ENCODE measurements at places on chromosomes 2 and 18. TPM values are rescaled to one million over a fixed set of nuclear protein-coding genes. Genes with fewer than 3 reads are reported as not detected.
A peak's percentile ranks its signal among the peaks of the same experiment; 100 is the strongest.

DNA sequence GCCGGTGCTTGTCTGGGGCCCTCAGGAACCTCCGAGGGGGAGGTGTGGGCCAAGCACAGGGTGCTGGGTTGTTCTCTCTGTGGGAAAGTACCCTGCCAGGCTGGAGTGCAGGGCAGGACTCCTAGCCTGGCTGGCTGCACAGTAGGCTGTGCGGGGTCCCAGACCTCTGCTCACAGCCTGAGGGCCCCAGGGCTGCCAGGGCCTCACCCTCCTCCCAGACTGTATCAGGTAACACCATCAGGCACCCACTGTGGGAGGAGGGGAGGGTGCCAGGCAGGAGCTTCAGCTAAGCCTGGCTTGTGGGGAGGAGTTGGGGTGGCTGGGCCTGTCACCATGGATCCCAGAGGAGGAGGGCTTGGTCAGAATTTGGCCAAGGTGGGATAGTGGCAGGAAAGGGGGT lies 211.9 kb upstream of the SMAD2 start:
- no peak for DNase-seq

GRCh38 chr2:233756429-233757081 lies 3.5 kb upstream of the UGT1A1 start:
- DNase-seq, result no peak

DNA sequence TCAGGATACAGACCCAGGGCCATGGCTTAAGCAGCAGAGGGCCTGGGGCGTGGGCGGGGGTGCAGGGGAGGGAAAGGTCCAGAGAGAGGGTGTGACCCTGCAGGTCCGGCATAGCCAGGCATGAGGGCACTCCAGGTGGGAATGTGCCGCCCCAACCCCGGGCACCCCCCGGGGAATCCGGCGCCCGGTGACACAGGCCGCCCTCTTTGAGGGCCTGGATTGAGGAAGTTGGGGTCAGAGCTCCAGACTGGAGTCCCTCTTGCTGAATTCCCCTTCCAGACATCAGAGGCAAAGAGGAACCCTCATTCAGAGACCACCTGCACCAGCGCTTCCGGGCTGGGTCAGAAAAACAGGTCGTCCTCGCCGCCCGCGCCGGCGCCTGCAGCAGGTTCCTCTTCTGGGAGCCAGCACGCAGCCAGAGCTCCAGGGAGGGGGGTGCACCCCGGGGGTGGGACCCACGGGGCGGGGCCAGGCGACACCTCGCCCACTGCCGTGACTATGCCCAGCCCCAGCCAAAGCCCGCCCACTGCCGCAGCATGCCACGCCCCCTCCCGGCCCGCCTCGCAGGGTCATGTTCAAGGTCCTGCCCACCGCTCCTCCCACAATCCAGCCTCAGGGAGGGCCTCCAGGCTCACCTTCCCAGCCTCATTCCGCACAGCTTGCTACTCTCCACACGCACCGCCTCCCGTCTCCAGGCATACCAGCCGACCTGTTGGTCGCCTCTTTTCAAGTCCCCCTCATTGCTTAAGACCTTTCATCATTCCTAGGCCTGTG lies 98.3 kb upstream of the ID2 start:
- DNase-seq, result peak; percentile 88

GRCh38 chr2:143503280-143503679 lies 374.1 kb downstream of the ARHGAP15 start:
- no peak for DNase-seq

- no peak for DNase-seq
These were observed 423.8 kb upstream of the MEX3C start for GRCh38 chr18:51621113-51621863.

DNA sequence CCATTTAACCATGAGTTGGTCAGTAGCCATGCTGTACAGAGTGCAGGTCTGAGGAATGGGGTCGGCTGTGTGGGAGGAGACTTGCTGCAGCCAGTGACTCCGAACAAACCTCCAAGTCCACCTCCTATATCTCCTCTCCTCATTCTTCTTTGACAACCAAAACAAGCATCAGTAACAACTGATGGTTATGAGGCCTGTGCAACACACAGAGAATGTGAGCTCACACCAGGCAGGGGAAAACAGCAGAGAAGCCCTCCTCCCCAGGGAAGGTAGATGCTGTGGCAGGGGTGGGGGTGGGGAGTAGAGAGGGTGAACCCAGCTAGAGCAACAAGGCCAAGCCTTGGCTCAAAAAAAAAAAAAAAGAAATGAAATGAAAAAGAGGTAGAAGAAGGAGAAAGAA lies 12.3 kb upstream of the CNGA3 start:
- DNase-seq, result no peak

DNA sequence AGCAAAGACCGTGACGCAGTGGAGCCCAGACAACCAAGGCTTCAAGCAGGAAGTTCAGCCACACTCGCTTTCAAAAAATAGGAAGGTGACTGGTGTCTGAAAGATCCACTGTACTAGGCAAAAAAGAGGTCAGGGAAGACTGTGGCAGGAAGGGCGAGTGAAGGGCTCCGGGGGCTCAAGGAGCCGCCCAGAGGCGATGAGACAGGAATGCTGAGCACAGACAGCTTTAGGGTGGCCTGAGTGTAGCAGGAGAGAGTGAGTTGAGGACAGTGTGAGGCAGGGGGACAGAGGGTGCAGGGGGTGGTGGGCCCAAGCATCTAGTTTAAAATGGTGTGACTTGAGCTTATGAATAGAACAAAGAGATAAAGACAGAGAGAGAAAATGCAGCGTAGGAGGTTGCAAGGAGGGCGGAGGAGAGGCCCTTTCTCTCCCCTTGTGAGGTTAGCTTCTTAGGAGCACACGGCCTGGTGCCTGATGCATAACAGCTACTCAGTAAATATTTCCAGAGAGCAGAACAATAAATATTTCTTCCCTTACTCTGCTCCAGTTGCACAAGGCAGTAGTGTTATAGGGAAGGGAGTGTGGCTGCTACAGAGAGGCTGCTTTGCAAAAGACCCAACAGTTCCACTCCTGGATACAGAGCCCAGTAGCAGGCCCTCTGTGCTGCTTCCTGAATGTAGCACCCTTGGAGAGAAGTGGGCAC lies 789.7 kb upstream of the RAB6C start:
- DNase-seq, result no peak

GRCh38 chr18:57798713-57799373 lies 4.3 kb downstream of the ATP8B1 start:
- DNase-seq, result no peak

DNA sequence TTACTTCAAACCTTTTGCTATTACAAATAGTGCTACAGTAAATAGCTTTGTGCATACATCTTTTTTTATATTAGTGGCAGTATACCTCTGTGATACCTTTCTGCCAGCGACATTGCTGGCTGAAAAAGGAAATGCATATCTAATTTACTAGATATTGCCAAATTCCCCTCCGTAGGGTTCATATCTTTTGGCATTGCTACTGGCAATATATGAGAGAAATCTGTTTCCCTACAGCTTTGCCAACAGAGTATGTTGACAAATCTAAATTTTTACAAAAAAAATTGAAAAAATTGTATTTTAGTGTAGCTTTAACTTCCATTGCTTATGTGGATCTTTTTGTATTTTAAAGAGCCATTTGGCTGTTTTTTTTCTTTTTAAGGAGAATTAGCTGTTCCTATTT lies 426.7 kb downstream of the TRIB2 start:
- DNase-seq, result no peak

DNA sequence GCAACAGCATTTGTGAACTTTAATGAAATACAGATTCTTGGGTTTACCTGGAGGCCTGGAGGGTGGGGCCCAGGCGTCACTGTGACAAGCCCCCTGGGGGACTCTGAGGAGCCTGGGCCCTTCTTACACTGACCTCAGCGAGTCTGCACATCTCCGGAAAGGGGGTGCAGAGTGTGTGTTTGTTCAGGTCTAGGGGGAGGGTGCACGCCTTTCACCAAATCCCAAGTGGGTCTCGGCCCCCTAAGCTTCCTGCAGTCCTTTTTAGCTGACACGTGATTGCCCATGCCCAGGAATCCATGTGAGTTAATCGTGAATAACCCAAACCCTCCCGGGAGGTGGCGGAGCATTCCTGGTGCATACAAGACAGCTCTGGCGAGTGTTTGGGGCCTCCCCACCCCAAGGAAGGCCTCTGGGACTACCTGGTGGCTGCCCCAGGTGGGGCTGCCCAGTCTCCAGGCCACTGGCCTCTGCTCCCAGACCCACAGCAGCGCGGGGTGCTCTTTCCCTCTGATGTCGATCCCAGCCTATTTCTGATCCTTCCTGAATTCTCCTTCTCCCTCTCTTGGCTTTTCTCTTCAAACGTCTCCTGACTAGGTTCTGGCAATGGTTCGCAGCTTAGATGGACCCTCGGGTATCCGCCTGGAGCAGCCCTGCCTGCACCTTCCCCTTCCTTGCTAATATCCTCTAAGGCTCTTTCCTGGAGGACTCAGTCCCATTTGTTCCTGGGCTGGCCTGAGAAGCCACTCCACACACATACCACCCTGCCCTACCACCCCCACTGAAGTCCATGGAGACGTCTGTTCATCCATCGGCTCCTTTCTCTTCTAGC lies 10.0 kb downstream of the NGEF start:
- DNase-seq, result no peak

- peak; percentile 80 for DNase-seq
These were observed 97.6 kb upstream of the SLC39A10 start for GRCh38 chr2:195559431-195559914.

GRCh38 chr18:74975001-74975400 lies 233.9 kb downstream of the PTGR3 start:
- no peak for DNase-seq

DNA sequence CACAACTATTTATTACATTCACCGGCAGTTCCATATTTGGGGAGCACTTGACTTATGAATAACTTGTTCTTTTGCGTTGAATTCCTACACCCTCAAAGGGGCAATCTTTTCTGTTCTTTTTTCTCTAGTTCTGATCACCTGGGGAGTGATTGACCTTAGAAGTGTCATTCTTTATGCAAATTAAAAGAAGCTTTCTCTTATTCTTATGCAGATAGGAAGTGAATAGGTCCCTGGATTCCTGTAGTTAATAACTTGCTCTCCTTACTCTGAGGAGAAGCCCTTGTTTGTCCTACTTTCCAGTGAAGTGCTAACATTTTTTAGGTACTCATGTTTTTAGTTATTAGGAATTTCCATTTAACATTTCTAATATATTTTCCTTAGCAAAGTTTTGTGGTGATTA lies 569.8 kb upstream of the LRRTM1 start:
- no peak for DNase-seq

GRCh38 chr18:46207985-46208384 lies 103.8 kb downstream of the HAUS1 start:
- DNase-seq, result no peak

GRCh38 chr18:51578406-51578980 lies 381.0 kb upstream of the MEX3C start:
- no peak for DNase-seq

GRCh38 chr18:23354625-23355024 lies 98.5 kb upstream of the RIOK3 start:
- no peak for DNase-seq

- DNase-seq, result no peak
These were observed 12.5 kb upstream of the TGOLN2 start for GRCh38 chr2:85340034-85340892.

DNA sequence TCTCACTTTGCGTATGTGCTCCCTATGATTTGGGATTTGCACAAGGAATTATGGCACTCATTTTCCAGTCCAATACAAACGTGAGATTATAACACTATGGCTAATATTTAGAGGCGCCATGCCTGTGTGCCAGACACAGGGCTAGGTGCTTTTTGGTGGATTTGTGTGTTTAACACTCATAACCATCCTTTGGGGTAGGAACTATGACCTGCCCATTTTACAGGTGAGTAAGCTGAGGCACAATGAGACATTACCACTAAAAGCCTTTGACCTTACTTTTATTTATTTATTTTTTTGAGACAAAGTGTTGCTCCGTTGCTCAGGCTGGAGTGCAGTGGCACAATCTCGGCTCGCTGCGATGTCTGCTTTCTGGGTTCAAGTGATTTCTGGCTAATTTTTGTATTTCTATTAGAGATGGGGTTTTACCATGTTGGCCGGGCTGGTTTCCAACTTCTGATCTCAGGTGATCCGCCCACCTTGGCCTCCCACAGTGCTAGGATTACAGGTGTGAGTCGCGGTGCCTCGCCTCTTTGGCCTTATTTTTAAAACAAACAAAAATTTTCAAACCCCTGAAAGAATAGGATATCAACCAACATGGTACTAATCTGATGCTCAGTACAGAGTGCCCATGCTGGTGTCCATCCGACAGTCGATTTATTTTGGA lies 26.6 kb upstream of the GLI2 start:
- no peak for DNase-seq

GRCh38 chr18:48473816-48474215 lies 64.6 kb upstream of the ZBTB7C start:
- DNase-seq, result no peak

DNA sequence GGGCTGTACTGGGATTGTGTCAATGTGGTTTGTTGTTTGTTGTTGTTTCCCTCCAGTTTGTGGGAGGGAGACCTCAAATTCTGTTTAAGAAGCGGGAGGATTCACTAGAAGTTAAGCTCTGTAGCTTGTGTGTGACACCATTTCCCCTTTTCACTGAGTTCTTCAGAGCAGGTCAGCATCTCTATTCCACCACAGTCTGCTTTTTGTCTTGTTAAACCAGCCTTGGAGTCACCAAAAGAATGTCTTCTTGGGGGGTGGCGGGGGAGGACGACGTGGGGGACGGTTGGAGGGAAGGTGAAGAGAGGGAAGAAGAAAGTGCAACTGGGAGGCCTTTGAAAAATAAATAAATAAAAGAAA lies 2.3 kb upstream of the BCL11A start:
- DNase-seq, result no peak

GRCh38 chr18:36826556-36826955 lies 2.2 kb downstream of the TPGS2 start:
- no peak for DNase-seq

SLC14A1 gene
- polyA plus RNA-seq, result not detected

AQP12A gene
- polyA plus RNA-seq, result not detected

GPR39 gene
- not detected for polyA plus RNA-seq

SEPTIN2 gene
- polyA plus RNA-seq, result 177 TPM

SPATA3 gene
- not detected for polyA plus RNA-seq

PLEK gene
- 69.0 TPM for polyA plus RNA-seq

CGREF1 gene
- polyA plus RNA-seq, result not detected

CD302 gene
- polyA plus RNA-seq, result 0.37 TPM

CNTNAP5 gene
- not detected for polyA plus RNA-seq

MAB21L4 gene
- not detected for polyA plus RNA-seq

RSAD2 gene
- 2.3 TPM for polyA plus RNA-seq

TBR1 gene
- not detected for polyA plus RNA-seq

NEU2 gene
- not detected for polyA plus RNA-seq

SOCS6 gene
- polyA plus RNA-seq, result 1.1 TPM
